Tibial nerve (tissue), 4 donors: ENCODE measurements at places on chromosomes 12 and 14.

DNA sequence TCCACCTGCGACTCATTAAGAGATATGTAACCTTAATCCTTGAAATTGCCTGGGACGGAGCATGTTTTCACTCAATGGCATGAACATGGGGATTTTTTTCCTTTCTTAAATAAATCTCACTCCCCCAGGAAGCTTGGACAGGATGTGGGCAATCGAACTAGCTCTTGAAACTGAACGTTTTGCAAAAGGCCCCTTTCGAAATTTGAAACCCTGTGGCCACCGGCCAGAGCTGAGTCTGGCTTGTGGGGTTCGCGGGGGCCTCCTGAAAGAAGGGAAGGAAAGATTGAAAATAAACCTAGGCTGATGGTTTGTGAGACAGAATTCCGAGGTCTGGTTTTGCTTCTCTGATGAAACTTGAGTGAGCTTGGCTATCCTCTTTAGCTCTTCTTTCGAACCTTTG, 101.4 kb upstream of the RTL1 start:
- H3K36me3 ChIP-seq, result no peaks in the 10 kb centered on the region
- no peaks in the 10 kb centered on the region for H3K4me1 ChIP-seq
- DNase-seq, result no peak
- H3K27ac ChIP-seq, result no peak overlapping the region

- H3K27me3 ChIP-seq, result no peaks in the 10 kb centered on the region
- no peak overlapping the region for H3K27ac ChIP-seq
- DNase-seq, result no peak
- no peak overlapping the region for H3K4me3 ChIP-seq
- no peaks in the 10 kb centered on the region for H3K36me3 ChIP-seq
- no peaks in the 10 kb centered on the region for H3K4me1 ChIP-seq
Observed at GRCh38 chr12:51653431-51653830, 62.4 kb downstream of the SCN8A start.

- H3K4me1 ChIP-seq, result no peaks in the 10 kb centered on the region
- no peaks in the 10 kb centered on the region for H3K36me3 ChIP-seq
- DNase-seq, result no peak
- H3K27ac ChIP-seq, result no peak overlapping the region
- H3K4me3 ChIP-seq, result no peak overlapping the region
Observed at GRCh38 chr14:69945347-69945746, 66.1 kb downstream of the SMOC1 start.

- no peak overlapping the region for H3K27ac ChIP-seq
- no peak for DNase-seq
- H3K27me3 ChIP-seq, result peaks cover 4% of the 10 kb centered on the region
Observed at GRCh38 chr12:85275374-85275773, 4.6 kb upstream of the ALX1 start.

GRCh38 chr12:18421867-18422266, 160.5 kb downstream of the PIK3C2G start:
- no peaks in the 10 kb centered on the region for H3K36me3 ChIP-seq
- H3K4me3 ChIP-seq, result no peak overlapping the region
- no peaks in the 10 kb centered on the region for H3K4me1 ChIP-seq
- no peaks in the 10 kb centered on the region for H3K27me3 ChIP-seq
- no peak overlapping the region for H3K27ac ChIP-seq

- no peak for DNase-seq
- no peak overlapping the region for H3K4me3 ChIP-seq
- no peak overlapping the region for H3K27ac ChIP-seq
- no peaks in the 10 kb centered on the region for H3K36me3 ChIP-seq
- H3K27me3 ChIP-seq, result no peaks in the 10 kb centered on the region
- H3K4me1 ChIP-seq, result no peaks in the 10 kb centered on the region
Observed at GRCh38 chr14:72503696-72504368, 390.1 kb downstream of the DPF3 start.

GRCh38 chr12:6376870-6377666, 1.7 kb upstream of the SCNN1A start:
- no peaks in the 10 kb centered on the region for H3K36me3 ChIP-seq
- H3K4me1 ChIP-seq, result peaks cover 37% of the 10 kb centered on the region
- no peaks in the 10 kb centered on the region for H3K27me3 ChIP-seq
- H3K4me3 ChIP-seq, result no peak overlapping the region

DNA sequence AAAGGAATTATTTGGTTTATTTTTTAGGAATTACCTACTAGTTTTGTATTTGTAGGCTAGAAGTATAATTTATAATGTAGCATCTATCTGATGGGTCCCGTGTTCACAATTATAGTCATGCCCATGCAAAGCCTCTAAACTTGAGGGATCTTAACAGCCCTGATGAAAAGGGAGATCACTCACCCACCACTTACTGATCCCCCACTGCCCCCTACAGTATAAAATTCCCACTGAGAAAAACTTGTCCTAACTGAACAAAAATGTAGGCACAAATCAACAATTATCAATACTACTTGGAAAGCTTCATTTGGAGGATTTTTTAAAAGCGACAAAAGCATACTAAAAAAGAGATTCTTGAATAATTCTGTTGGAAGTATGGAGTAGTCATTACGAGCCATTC, 21.0 kb downstream of the WIF1 start:
- no peak for DNase-seq
- H3K27ac ChIP-seq, result no peak overlapping the region
- H3K4me3 ChIP-seq, result no peak overlapping the region

GRCh38 chr14:95254288-95254687, 65.4 kb downstream of the CLMN start:
- DNase-seq, result no peak
- H3K4me1 ChIP-seq, result peaks cover 20% of the 10 kb centered on the region
- no peak overlapping the region for H3K4me3 ChIP-seq
- H3K27ac ChIP-seq, result peak overlapping the region; percentile 11

- peaks cover 7% of the 10 kb centered on the region for H3K4me1 ChIP-seq
- no peak overlapping the region for H3K4me3 ChIP-seq
- H3K27ac ChIP-seq, result no peak overlapping the region
- no peaks in the 10 kb centered on the region for H3K36me3 ChIP-seq
- H3K27me3 ChIP-seq, result no peaks in the 10 kb centered on the region
Observed at GRCh38 chr14:92549105-92549858, 35.7 kb downstream of the RIN3 start.

DNA sequence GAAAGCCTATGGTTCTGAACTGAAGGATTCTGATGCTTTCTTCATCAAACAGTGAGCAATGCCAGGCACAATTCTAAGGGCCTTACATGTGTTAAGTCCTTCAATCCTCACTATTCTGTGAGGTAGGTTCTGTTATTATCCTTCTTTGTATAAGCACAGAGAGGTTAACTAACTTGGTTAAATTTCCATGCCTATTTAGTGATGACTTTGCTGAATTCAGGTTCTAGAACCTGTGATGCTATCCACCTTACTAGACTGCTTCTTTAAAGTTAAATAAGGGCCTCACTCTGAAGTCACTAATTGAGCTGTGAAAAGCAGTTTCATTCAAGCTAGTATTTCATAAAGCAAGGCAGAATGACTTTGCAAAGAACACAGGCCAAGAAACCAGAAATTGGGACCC, 138.9 kb upstream of the PARP11 start:
- no peak for DNase-seq
- H3K27ac ChIP-seq, result no peak overlapping the region
- no peaks in the 10 kb centered on the region for H3K4me1 ChIP-seq
- H3K4me3 ChIP-seq, result no peak overlapping the region

DNA sequence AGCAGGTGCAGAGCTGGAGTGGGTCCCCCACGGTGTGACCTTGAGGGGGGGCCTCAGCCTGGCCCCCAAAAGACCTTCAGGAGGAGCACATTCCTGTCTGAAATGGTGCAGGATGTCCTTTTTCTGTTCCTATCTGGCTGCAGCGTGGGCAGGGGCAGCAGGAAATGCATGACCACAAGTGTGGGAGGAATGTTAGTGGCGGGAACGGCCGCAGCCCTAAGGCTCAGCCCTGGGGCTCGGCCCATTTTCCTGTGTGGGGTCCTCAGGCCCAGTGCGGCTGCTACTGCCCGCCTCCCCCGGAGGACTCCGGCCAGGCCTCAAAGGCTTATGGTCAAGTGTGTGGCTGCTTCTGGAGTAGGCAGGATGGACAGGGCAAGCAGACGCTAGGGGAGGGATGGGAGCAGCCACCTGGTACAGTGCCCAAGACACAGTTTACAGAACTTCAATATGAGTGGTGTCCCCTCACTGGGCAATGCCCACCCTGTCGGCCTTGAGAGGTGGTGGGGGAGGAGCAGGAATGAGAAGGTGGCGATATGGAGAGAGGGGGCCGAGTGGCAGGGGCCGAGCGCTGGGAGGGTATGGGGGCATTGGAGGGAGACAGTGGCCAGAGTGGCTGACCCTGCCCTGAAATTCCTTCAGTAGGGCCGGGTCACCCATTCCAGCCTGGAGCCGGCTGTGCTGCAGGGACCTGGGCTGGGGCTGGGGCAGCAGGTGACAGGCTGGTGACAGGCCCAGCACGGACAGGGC, 137.4 kb downstream of the CALM1 start:
- no peak overlapping the region for H3K27ac ChIP-seq
- no peaks in the 10 kb centered on the region for H3K36me3 ChIP-seq
- DNase-seq, result no peak

- no peak for DNase-seq
- no peaks in the 10 kb centered on the region for H3K27me3 ChIP-seq
- H3K27ac ChIP-seq, result peak overlapping the region; percentile 58
- H3K4me3 ChIP-seq, result peak overlapping the region; percentile 45
- H3K36me3 ChIP-seq, result no peaks in the 10 kb centered on the region
- H3K4me1 ChIP-seq, result no peaks in the 10 kb centered on the region
Observed at GRCh38 chr14:23377573-23378563, 1.0 kb downstream of the CMTM5 start.
